AG08396 (cell line): ENCODE measurements at places on chromosomes 1 and 21.

DNA sequence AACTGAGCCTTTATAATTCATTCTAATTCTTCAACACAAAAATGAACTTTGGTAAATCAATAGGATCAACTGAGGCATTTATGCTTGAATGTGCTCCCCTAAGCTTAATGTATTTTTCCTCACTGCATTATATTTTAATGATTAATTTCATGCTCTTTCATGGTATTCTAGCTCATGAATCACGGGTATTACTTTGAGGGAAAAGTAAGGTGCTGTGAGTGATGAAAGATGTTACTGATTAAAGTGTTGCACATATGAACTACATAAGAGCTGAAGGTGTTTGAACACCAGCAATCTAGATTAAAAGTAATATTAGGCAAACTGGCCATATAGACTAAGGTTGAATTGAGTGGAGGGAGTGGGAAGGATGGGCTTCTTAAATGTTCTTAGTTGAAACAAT is 1.9 kb downstream of the DPYD start:
- DNase-seq = no peak

DNA sequence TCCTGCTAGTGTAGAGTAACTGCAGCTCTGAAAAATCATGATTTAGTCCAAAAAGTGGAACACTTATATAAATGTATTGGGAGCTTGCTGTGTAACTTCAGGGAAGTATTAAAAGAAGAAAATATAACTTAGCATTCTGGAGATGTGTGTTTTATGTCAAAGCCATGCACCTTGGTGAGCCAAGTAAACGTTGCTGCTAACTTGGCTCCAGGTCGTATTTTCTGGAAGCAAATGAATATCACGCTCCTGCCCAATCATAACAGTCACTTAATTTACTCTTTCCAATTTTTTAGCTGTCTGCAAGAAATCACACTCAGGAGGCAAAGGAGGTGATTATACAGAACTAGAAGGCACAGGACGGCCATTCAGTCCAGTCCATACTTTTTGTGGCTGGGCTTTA is 61.1 kb downstream of the DOP1B start:
- DNase-seq = no peak

DNA sequence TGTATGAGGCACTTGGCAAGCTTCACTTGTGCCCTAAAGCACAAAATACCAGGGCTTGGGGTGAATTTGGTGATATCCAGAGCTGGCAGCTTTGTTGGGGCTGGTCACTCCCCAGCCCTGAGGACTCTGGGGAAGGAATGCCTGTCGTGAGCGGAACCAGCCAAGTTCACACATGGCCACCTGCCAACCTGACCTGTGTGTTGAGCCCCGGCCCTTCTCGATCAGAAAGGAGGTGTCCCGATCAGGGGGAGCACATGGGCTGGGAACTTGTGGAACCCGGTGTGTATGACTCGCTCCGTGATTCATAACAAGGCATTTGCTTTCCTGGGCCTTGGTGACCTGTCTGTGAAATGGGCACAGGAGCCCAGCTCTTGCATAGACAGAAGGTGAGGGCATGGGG is 43.1 kb downstream of the AGPAT3 start:
- no peak for DNase-seq

DNA sequence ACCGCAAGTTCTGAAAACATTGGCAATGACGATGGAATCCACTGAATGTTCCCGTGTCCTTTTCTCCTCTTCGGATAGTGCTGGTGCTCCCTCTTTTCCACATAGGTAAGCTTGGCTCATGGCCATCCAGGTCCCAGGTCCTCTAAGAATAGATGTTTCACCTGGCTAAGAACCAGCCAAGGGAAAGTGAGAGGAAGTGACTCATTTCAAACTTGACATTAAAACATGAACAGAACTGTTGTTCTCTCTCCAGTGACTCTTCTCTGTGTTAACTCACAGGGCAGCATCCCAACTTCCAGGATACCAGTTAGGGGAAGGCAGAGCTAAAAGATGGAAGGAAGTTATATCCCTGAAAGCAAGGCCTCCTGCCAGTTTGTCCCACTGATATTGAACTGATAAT is 493.8 kb upstream of the CHRM3 start:
- DNase-seq = no peak

DNA sequence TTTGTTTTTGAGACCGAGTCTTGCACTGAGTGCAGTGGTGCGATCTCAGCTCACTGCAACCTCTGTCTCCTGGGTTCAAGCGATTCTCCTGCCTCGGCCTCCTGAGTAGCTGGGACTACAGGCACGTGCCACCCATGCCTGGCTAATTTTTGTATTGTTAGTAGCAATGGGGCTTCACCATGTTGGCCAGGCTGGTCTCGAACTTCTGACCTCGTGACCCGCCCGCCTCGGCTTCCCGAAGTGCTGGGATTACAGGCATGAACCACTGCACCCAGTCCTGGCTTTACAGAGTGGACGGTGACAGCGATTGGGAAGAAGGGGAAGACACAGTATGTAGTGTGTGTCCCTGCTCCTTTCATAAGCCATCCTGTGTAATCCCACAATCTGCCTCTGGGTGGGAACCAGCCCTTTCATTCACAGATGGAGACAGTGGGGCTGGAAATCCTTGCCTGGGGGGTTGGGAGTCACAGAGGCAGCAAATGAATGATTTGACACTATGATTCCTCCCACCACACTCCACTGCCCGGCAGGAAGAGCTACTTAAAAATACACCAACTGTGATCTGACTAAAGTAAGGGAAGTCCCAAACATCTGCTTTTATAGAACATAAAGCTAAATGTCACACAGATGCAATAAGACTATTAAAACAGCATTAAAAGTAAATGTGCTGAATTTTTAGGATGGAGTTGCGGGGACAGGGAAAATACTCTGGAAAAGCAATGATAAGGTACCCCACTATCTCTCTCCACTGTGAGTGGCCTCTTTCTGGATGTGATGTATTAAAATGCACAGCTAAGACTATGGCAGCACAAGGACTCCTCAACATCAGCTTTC is 4.5 kb downstream of the PARP1 start:
- DNase-seq = peak; percentile 34

DNA sequence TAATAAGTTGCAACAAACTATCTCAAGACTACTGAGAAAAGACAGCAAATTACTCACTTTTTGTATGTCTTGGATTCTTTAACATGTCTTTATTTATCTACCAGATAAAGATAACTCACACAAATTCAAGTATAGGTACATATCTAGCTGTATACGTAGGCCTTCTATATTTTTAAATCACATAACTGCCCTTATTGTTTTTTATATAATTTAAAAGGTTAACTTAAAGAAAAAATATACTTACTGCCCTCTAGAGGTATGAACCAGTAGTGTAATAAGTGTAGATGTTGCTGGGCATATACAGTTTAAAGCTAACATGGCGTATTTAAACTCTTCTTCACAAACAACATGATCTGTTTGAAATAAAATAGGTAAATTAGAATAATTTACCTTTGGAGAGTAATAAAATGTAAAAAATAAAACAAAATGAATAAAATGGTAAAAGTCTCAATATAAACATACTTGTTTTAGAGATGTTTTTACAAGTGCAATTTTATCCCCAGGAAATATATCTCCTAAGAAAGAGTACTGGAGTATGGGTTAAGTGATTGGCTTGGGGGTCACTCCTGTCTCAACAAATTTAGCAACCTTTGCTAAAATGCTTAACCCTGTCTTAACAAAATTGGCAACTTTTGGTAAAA is 235.2 kb downstream of the KCNT2 start:
- DNase-seq = peak; percentile 3

DNA sequence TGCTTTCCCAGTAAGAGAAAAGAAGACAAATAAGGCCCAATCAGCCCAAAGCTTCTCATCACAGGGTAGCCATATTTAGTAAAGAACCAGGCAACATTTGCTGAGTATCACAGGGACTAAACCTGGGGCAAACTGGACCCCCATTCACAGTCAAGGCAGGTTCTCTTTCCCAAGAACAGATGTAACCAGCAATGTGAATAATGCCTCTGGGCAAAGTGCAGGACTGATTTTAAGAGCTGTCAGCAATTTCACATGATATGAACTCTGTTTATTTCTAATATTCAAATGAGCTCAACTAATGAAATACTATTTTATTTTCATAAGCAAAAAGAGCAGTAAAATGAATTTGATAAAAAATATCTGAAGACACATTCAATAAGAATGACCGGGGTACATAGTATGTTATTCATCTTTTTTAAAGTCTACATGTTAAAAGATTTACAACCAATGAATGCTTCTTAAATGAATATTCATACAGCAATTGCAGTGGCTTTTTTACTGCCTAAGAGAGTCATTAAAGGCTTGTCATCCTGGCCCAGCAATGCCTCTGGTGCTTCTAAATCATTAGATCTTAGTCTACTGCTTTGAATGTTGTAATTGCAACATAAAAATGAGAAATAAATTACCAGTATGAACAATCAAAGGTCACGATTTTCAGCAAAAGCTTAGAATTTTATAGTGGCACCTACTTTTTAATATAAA is 308.8 kb downstream of the SMYD3 start:
- DNase-seq = no peak

DNA sequence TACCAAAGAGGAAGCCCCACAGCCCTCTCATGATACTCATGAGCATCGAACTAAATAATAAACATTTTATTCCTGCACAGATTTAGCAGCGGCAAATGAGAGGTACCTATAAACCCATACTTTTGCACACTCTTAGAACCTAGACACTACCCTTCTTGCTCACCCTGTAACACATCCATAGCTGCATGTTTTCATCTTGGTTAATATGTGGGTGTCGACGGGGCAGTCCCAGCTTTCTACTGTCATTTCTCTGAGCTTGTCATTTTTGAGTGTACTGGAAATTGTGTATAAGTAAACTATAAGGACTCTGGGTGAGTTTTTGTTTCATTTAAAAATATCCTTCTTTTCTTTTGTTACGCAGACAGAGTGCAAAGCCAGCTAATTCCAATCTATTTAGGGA is 25.5 kb downstream of the OVGP1 start:
- DNase-seq = no peak

- DNase-seq = no peak
These were observed 9.2 kb downstream of the ACADM start for GRCh38 chr1:75733661-75734060.

DNA sequence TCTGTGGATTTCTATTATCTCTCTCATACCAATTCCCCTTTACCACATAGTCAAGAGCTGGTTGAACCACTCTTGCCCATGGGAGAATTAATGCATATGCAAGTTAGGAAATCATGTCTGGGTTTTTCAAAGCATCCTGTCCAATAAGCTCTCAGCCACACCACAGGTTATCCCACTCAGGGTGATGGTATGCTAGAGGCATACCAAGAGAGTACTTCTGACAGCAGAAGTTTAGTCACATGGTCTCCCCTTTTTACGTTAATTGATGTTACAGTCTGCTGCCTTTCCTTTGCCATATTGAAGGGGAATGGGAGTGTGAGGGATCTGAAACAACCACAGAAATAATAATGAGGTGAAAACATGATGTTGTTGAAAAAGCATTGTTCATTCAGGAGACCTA is 135.8 kb upstream of the PBX1 start:
- DNase-seq = no peak

DNA sequence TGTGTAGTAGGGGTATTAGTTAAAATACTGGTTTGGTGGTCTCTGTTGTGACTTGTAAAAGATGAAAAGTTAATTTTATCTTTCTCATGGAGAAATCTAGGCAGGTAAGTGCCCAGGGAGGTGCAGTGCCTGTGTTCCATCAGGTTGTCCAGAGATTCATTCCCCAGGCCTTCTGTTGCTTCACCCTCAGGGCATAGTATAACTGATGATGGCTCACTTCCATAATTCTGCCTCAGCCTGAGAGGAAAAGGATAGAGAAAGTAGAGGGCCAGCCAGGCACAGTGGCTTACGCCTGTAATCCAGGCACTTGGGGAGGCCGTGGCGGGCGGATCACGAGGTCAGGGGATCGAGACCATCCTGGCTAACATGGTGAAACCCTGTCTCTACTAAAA is 153.9 kb downstream of the FMN2 start:
- no peak for DNase-seq

- no peak for DNase-seq
These were observed 14.3 kb downstream of the SLC27A3 start for GRCh38 chr1:153789478-153790034.

DNA sequence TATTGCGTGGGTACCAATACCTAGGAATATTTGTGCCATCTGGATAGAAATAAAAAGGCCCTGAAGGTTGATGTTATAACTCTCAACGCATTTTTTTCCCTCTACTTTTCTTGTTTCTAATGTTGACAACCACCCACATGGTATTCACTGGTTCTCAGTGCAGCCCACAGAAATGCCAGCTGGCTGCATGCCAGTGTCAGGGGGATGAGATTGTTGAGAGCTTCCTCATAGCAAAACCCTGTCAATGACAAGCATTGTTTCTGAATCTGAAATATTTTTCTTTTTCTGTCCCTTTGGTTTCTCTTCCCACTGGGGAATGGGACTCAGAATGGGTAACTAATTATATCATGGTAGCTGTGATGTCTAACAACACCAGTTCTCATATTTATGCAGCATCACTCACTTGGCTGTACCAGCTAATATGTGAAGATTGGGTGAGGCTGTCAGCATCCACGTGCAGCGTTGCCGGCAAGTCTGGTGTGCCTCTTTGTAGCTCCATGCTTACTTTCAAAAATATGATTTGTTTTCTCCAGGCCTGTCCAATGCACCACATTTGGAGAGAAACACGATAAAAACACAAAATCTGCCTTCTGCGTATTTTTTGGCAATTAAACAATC is 284.6 kb downstream of the PTBP2 start:
- DNase-seq = peak; percentile 15

DNA sequence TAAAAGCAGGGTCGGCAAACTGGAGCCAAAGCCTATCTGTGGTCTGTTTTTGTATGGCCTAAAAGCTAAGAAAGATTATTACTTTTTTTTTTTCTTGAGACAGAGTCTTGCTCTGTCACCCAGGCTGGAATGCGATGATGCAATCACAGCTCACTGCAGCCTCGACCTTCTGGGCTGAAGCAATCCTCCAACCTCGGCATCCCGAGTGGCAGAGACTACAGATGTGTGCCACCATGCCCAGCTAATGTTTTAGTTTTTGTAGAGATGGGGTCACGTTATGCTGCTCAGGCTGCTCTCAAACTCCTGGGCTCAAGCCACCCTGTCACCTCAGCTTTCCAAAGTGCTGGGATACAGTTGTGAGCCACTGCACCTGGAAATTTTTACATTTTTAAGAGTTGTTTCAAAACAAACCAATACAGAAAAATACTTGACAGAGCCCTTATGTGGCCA is 6.5 kb upstream of the GLRX2 start:
- DNase-seq = peak; percentile 17

DNA sequence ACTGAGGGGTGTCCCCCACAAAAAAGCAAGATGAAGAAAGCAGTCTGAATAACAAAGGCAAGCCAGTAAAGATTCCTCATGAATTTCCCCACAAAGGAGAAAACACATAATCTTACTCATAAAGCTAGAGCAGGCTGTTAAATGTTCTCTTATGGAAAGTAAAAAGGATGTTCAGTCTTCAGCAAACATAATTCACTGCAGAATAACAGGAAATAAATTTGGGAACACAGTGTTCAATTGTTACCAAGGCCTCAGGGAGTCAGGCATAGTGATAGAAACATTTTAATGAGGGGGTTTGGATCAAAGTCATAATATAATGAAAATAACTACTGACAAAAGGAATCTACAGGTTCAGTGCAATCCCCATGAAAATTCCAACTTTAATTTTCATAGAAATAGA is 297.6 kb downstream of the DPYD start:
- no peak for DNase-seq

GRCh38 chr1:117341123-117341522 is 26.1 kb upstream of the MAN1A2 start:
- no peak for DNase-seq

- DNase-seq = no peak
These were observed 5.7 kb downstream of the FBLIM1 start for GRCh38 chr1:15764269-15764764.
